ENCODE measurements at places on chromosomes 6 and 20.

DNA sequence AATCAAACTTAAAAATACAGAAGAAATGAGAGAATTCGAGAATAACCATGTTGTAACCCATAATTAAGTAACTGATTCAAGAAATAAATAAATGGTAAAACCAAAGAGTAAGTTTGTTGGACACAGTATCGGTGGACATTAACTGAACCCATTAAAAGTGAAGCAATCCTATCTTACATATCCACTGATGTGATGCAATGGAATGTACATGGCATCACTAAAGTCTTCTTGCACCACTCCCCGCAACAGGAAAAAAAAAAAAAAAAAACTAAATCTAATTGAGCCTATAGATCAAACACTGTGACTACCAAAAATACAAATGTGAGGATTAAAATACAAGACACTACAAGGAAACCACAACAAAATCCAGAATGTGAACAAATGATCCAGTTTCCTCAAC lies 7.9 kb downstream of the SNX14 start:
- no peak for DNase-seq

DNA sequence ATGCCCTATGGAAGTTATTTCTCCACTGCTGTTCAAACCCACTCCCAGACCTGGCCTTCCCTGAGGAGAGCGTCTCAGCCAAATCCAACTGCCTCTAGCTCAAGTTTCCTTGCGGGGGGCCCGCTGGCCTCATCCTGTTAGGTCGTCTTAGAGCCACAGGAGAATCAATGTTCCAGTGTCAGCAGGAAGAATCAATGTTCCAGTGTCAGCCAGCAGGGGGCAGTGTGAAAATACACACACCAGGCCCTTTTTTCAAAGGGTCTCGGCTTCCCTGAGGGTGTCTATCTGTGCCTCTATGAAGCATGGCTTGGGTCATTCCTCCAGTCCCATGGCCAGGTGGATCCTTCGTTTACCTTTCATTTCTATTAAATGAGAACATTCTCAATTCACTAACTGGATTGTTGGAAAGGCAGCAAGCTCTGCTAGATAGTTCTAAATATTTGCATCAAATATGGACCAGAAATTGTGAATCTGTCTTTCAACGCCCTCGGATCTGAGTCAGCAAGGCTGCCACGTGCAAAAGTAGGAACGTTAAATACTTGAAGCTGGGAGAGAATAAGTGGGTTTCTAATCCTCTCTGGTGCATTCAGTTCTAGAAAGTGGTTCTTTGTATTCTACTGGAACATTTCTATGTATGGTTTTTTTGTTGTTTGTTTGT lies 19.2 kb downstream of the PRND start:
- DNase-seq = peak; percentile 74

- DNase-seq = no peak
These were observed 17.3 kb downstream of the FOXA2 start for GRCh38 chr20:22566876-22567658.

GRCh38 chr6:156876302-156876701 lies 99.1 kb downstream of the ARID1B start:
- DNase-seq = no peak

DNA sequence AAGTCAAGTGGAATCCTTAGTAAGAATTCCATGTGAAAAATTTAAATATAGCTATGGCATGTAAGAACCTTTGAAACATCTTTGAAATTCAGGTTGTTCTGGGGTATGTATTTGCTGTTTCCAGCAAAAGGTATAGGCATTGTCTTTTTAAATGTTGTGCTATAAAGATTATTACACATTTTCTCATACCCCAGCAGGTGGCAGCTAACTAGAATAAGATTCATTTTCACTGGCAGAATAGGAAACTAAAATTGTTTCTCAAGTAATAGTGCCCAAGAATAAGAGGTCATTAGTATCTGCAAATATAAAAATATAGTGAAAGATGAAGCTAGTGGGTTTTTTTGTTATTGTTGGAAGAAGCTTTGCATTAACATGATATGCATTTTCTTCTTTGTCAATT lies 1.8 kb downstream of the GRIK2 start:
- DNase-seq = no peak

DNA sequence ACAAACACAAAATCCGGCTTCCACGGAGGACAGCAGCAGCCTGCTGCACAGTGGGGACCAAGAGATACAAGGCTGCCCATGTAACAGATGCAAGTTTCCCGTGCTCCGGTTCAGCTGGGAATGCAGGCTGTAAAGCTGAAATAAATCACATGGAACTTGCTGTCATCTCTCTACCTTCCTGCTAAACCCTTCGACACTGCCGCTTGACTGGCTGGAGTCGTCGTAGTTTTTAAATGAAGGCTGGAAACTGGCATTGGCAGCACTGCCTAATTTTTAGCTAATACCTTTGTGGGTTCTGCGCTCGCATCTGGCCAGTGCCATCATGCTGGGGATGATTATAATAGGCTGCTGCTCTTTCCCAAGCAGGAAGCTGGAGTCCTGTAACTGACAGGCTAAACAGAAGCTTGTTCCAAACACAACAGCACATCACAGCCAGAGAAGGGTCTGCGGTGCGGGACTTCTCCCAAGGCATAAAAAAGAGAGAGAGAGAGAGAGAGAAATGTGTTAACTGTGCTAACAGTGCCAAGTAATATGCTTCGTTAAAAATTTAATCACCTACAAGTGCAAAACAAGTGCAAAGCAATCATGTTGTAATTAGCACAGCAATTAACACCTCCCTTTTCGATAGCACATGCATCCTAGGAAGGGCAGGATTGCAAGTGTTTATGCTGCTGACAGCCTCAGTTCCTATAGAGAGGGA lies 146.1 kb downstream of the TFAP2A start:
- DNase-seq = no peak

GRCh38 chr6:13655700-13656099 lies 40.6 kb downstream of the NOL7 start:
- DNase-seq = no peak

GRCh38 chr6:82025271-82025670 lies 222.3 kb downstream of the IBTK start:
- no peak for DNase-seq

- no peak for DNase-seq
These were observed 38.3 kb downstream of the MAFB start for GRCh38 chr20:40650707-40651106.

- DNase-seq = no peak
These were observed 98.2 kb upstream of the NFATC2 start for GRCh38 chr20:51640743-51641142.

- no peak for DNase-seq
These were observed 3.2 kb upstream of the REPS1 start for GRCh38 chr6:138991206-138991605.

DNA sequence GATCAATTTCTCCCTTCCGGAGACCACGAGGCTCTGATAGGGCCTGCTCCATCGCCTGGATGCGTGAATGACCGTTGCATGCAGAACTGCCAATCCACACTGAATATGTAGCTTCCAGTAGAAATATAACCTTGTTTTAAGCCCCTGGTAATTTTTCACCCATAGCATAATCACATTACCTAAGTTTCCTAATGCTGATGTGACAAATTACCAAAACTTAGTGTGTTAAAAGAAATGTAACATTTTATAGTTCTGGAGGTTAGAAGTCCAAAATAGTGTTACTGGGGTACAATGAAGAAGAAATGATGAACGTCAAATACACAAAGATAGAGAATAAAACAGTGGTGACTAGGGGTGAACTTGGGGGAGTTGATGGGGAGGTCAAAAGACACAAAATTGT lies 22.0 kb upstream of the SIRPD start:
- no peak for DNase-seq

GRCh38 chr6:10610289-10610688 lies 84.1 kb downstream of the C6orf52 start:
- no peak for DNase-seq

- DNase-seq = no peak
These were observed 4.9 kb upstream of the FAM83C start for GRCh38 chr20:35297155-35297554.

- DNase-seq = no peak
These were observed 22.8 kb upstream of the PCMTD2 start for GRCh38 chr20:64232794-64233193.

DNA sequence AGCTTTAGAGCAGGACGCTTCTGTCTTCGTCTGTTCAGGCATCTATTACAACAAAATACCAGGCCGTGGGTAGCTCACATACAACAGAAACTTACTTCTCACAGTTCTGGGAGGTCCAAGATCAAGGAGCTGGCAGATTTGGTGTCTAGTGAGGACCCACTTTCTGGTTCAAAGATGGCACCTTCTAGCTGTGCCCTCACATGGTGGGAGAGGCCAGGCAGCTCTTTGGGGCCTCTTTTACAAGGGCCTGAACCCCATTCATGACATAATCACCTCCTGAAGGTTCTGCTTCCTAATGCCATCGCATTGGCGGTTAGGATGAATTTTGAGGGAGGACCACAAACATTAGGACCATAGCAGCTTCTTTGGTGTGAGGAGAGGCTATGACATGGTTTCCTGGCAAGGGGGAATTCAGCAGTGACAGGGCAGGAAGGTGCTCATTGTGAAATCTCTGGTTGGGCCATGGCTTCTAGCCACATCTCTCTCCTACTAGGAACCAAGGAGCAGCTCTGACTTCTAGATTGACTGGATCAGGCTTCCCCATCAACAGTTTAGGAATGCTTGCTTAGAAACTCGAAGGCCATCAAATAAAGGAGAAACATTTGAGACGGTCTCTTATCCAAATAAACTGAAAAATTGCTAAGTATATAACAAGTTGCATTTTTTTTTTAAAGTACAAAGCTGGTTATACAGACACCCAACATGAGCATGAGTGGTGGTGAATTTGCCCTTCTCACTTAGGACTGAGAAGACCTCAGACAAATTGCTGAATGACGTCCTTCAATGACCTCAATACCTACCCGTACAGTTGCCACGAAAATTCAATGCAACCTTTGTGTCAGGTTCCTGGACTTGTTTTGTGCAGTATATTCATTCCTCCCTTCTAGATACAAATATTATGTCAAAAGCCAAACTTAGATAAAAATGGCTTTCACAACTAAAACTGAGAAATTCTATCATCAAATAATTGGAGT lies 140.7 kb downstream of the ZDHHC14 start:
- DNase-seq = no peak

DNA sequence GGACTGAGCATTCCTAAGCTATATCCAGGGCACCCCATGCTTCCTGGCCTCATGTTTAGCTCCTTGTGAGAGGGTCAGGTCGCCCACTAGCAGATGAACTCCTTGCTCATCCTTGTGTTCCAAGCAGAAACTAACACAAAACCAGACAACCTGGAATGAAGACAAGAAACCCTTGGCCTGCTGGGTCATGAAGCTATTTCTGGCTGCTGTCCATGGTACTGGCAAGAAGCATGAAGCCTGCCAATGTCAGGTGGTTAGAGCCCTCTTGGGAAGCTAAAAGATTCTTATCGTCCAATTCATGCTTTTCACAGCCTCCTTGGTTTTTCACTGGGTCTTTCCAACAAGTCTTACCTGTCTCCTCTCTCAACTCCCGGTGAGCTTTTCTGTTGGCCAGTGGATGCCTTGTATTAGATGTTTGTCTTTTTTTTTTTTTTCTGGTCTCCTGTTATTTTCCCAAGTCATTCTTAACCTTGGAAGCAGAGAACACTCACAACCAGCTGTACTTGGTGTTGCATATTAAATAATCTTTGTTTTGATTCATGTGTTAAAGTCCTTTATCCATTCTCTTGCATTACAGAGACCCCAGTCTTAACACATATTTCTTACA lies 180.3 kb downstream of the ANKRD60 start:
- DNase-seq = peak; percentile 57

- no peak for DNase-seq
These were observed 67.4 kb downstream of the ALDH8A1 start for GRCh38 chr6:134882426-134883038.

GRCh38 chr6:44712353-44713111 lies 325.0 kb downstream of the CDC5L start:
- no peak for DNase-seq

DNA sequence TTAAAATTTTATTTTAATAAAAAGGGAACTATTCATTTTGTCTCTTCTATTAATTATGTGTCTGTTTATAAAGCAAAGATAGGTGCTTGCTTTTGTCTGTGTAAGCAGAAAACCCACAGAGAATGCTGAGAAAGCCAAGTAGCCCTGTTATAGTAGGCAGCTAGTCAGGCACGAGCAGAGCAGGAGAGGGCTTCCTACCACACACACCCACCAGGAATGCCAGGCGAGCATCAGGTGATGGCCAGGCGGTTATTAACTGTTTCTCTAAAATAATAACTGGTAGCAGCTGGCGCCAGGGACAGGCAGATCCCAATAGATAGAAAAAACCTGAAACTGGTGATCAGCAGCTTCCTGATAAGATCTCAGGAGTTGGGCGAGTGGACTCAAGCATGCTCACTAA lies 15.7 kb downstream of the C6orf15 start:
- DNase-seq = no peak

- DNase-seq = no peak
These were observed 97.8 kb upstream of the BHLHE23 start for GRCh38 chr20:63104312-63105181.

DNA sequence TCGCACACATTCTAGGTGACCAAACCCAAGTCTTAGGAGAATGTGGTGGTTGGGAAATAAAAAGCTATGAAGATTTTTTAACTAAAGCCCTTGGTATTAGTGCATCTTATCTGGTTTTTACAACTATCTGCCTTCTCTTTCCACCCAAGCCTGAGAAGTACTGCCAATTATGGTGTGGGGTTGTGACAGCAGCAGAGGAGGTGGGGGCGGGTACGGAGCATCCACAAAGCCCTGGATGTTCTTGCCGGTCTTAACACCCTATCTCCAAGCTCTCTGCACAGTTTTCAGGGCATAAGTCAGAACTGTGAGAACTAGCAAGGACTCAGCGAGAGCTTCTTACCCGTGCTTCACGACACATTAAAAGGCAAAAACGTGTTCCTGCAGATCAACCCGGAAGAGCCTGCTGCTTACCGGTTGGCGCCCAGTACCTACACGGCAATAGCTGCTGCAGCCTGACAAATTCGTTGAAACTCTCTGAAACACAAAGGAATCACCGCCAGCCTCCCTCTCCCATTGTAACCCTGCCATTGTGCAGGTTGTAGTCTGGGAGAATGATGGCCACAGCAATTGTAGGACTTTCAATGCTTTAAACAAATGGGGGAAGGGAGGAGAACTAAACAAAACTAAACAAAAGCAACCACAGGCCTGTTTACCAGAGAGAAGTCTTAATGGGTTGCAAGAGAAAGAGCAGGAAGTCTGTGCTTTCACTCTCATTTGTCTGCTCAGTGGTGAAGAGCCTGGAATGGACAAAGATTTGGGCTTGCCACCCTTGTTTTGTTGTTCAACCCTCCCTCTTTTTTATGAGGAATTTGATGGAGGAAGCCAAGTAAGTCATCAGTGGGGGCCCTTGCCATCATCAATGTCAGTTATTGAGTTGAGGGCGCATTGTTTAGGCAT lies 461.0 kb upstream of the JARID2 start:
- peak; percentile 84 for DNase-seq

- no peak for DNase-seq
These were observed 34.1 kb downstream of the DYNLT1 start for GRCh38 chr6:158610319-158610968.

- no peak for DNase-seq
These were observed 25.6 kb upstream of the ARMH2 start for GRCh38 chr6:24824142-24824938.

GRCh38 chr20:44756011-44756688 lies 10.5 kb downstream of the KCNK15 start:
- DNase-seq = no peak

- no peak for DNase-seq
These were observed at the start of gene NOX3 for GRCh38 chr6:155455766-155456165. TSS of gene NOX3 (minus strand) at chr6:155455839. CDS start at chr6:155455800, 39 bp downstream.

Measured in NT2/D1 (cell line).